Cerebellar cortex (tissue), 1 donor: ENCODE measurements at places on chromosomes 7 and 10.

GRCh38 chr7:83547526-83547925, 101.4 kb downstream of the SEMA3E start:
- DNase-seq = peak; percentile 5

- DNase-seq = peak; percentile 72
Observed at GRCh38 chr10:21516242-21517131, 9.0 kb downstream of the SKIDA1 start.

DNA sequence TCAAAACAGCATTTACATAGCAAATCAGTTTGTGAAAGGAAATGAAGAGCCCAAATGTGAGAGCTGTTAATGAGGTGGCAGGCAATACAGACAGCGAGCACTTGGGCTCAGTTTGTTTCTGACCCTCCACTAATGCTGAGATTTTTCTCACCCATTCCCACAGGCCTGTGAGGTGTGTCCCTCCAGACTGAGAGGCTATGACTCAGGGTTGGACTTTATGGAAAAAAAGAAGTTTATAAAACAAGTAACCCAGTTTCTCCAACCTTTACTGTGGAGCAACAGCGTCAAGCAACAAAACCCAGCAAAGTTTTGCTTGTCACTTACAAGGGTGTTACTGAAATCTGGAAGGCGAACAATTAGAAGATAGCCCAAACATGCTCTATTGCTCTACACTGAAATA, 4.9 kb upstream of the FEZF1 start:
- no peak for DNase-seq

DNA sequence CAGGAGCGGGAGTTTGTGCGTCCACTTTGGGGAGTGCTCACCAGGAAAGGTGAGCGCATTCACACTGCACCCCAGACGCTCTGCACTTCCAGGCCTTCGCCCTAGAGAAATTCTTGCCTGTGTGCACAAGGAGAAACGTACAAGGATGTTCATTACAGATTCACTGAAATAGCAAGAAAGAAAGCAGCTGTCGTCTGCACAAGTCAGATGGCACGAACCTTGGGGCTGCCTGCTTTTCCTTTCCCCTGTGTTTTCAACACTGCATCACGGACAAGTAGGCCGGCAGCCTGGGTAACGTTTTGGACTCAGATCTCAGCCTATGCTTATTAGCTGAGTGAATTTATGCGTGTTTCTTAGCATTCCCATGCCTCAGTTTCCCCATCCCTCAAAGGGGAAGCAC, 546.8 kb upstream of the FOXK1 start:
- DNase-seq = no peak

GRCh38 chr10:78768876-78769275, 299.9 kb upstream of the ZMIZ1 start:
- DNase-seq = no peak

DNA sequence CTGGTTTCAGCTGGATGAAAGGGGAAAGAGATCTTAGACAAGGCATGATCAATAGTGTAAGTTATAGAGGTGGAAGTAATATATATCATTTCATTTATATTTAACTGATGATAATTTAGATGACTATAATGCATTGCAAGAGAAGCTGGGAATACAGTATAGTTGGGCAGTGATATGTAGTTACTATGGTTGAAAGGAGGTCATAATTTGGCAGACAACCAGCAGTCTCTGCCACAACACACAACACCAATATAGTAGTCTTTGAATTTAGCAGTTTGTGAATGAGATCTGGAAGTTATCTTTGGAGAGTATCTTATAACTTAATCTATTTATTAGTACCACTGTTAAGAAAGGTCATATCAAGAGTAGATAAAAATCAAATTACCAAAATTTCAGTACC, 39.9 kb downstream of the TAX1BP1 start:
- no peak for DNase-seq

GRCh38 chr7:100516135-100516812, 22.7 kb upstream of the AGFG2 start:
- no peak for DNase-seq

- no peak for DNase-seq
Observed at GRCh38 chr10:133455611-133456031, 1.9 kb downstream of the SCART1 start.

GRCh38 chr7:148914208-148914777, 30.2 kb upstream of the EZH2 start:
- DNase-seq = no peak

- DNase-seq = no peak
Observed at GRCh38 chr7:84547331-84547730, 352.7 kb upstream of the SEMA3A start.

DNA sequence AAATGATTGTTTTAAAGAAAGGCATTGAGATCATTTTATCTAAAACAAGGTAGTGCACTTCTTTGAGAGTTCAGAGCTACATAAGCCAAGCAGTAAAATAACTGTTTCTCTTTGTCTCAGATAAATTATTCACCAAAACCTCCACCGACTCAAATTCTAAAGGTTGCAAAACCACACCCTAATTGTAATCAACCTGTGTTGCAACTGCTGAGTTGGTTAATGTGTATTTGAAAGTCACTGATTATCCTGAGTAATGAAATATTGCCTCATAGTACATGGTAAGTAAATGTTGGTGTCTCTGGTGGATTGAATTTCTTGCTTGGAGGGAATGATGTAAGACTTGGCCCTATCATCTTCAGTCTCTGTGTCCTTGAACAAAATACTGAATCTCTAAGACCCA, 35.9 kb upstream of the CYP2C9 start:
- no peak for DNase-seq

DNA sequence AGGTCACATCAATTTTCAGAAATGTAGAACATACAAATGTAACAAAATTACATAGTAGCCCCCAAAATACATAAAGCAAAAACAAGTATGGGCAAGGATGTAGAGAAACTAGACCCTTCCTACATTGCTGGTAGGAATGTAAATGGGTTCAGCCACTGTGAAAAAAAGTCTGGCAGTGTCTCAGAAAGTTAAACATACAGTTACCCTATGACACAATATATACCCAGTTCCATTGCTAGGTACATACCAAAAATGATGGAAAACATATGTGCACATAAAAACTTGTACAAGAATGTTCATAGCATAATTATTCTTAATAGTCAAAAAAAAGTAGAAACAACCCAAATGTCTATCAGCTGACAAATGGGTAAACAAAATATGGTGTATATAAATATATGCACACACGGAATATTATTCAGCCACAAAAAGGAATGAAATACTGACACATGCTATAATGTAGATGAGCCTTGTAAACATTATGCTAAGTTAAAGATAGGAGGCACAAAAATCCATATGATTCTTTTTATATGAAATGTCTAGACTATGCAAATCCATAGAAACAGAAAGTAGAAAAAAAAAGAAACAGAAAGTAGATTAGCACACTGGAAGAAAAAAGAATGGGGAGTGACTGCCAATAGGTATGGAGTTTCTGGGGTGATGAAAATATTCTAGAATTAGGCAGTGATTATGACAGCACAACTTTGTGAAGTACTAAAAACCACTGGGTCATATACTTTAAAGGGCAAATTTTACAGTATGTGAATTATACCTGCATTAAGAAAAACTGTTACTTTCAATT, 13.5 kb downstream of the HERPUD2 start:
- DNase-seq = no peak

- DNase-seq = no peak
Observed at GRCh38 chr10:107054469-107055156, 109.9 kb downstream of the SORCS1 start.

DNA sequence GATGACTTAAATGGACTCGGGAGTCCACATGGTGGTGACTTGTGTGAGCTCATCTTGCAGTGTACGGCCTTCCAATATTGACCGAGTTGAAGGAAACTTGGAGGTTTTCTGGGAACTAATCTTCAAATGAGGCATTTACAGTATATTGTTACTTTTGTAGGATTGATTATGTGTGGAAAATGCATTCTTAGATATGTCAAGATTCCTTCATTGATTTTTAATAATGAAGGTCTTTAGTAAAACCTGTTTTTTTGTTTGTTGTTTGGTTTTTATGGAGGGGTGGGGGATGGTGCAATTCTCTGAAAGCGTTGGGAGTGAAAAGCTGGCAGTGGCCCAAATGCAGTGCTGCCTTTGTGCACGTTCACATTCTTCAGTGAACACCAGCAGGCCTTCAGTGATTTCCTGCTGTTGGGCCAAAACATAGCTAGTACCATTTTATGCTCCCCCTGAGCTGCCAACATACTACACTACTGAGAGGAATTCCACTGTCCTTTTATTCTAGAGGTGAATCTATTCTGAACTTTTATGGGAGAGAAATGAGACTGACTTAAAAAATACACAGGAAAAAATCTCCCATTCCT, 50.4 kb downstream of the CCNY start:
- no peak for DNase-seq

DNA sequence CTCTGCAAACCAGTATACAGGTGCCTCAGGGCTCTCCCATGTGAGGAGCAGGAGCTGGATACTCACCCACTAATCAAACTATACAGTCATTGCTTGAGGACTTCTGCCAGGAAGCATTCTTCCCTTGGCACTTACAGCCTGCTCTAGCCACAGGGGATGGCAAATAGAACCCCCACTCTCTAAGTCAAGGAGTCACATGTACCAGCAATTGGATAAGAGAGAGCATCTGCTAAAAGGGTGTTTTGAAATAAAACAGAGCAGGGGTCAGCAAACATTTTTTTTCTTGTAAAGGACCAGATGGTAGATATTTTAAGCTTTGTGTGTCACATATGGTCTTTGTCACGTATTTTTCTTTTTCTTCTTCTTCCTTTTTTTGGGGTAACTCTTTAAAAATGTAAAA, 865.2 kb upstream of the GHITM start:
- DNase-seq = no peak

- no peak for DNase-seq
Observed at GRCh38 chr7:114415064-114415989, 712 bp downstream of the FOXP2 start.

GRCh38 chr10:59880971-59881510, 25.3 kb downstream of the CCDC6 start:
- no peak for DNase-seq

- no peak for DNase-seq
Observed at GRCh38 chr7:143407287-143408251, 1.1 kb downstream of the EPHA1 start.

DNA sequence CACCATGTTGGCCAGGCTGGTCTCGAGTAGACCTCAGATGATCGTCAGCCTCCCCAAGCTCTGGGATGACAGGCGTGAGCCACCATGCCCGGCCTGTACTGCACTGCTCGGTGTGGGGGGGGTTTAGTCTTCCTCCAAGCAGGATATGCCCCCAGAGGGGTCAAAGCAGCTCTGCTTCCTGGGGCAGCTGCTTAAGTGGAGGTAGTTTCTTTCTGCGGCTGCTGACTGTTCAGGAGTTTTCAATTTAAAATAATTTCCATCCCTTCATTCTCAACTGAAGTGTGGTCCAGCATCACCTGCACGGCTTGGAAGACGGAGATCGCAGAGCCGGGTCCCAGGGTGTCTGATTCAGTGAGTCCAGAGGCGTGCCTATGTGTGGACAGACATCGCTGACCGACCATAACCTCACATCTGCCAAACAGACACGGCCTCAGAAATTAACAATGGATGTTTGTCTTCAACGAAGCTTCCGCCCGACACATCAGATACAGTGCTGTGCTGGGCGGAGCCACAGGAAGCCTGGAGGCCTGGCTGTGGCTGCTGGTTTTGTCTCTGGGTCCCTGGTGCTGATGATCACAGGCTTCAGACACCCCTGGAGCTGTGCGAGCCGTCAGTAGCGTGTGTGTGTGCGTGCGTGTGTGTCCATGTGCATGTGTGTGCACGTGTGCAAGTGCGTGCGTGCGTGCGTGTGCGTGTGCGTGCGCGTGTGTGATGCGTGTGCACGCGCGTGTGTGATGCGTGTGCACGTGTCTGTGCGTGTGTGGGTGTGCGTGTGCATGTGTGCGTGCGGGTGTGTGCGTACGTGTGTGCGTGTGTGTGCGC, 226.5 kb upstream of the PITRM1 start:
- no peak for DNase-seq

- peak; percentile 92 for DNase-seq
Observed at GRCh38 chr10:125048094-125048864, 106.4 kb downstream of the ZRANB1 start.

DNA sequence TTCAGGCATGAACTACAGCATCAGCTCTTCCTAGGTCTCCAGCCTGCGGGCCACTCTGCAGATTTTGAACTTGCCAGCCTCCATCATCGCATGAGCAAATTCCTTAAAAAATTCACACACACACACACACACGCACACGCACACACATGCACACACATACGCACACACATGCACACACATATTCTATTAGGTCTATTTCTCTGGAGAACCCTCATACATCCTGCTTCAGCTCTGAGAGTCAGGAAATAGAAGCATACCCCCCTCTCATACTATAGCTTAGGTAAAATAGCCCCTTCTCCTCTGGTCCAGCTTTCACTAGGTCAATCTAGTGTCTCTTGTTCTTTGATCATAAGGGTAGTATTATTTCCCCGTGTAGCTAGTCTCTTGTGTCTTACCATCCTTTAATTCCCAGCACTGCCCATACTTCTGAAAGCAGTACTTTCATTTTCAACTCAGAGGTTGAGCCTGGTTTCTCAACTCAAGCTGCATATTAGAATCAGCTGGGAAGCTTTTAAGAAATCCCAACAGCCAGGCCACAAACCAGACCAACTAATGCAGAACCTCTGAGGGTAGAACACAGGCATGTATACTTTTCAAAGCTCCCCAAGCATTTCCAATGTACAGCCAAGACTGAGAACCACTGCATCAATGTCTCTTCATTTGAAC, 30.9 kb upstream of the ITGB8 start:
- DNase-seq = no peak

GRCh38 chr7:14332155-14332554, 342.7 kb upstream of the ETV1 start:
- no peak for DNase-seq

GRCh38 chr7:158077934-158078910, 509.4 kb downstream of the PTPRN2 start:
- no peak for DNase-seq

- peak; percentile 68 for DNase-seq
Observed at GRCh38 chr10:89563861-89564478, 28.6 kb upstream of the SLC16A12 start.

DNA sequence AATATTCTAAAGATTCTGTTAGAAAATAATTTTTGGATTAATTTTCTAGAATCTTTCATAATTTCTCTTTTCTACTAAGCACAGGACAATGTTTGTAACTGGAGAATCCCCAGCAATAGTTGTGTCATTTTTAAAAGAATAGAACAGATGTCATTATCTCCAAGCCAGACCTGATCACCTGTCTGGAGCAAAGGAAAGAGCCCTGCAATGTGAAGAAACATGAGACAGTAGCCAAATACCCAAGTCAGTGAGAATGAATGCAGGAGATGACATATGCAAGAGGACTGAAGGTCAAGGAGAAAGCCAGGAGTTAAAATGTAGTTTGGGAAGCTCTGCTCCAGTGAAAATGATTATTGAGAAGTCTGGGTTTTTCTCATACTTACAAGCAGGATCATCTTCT, 25.4 kb upstream of the ZNF138 start:
- no peak for DNase-seq

GRCh38 chr7:47444376-47445098, 137.4 kb downstream of the TNS3 start:
- peak; percentile 34 for DNase-seq

DNA sequence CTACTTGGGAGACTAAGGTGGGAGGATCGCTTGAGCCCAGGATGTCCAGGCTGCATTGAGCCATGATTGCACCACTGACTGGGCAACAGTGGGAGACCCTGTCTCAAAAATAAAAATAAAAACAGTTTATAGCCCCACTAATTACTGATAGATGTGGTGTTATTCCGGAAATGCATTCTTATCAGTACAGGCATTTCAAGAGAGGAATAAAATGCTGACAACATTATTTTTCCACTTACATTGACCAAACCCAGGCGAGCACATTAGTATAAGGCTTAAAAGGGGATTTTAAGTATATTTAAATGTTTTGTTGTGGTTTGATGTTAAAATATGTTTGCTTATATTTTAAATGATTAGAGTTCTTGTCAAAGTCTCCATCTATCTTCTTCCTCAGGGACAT, 359.5 kb downstream of the PLXDC2 start:
- DNase-seq = no peak
